Activated CD4-positive, alpha-beta T cell treated with anti-CD3 and anti-CD28 coated beads, Interleukin-2, amount 10 ng/mL, durations not matched to agents 7 days and 5 days (primary cell): ENCODE measurements at places on chromosomes 4 and X.

GRCh38 chr4:12120968-12121367 lies 692.3 kb upstream of the HS3ST1 start:
- DNase-seq: no peak

- no peak for DNase-seq
Observed at GRCh38 chr4:16462656-16463055, 236.4 kb upstream of the TAPT1 start.

- no peak for DNase-seq
Observed at GRCh38 chrX:19704132-19704531, 183.3 kb downstream of the SH3KBP1 start.

GRCh38 chr4:62199291-62199810 lies 999.2 kb downstream of the ADGRL3 start:
- no peak for DNase-seq

DNA sequence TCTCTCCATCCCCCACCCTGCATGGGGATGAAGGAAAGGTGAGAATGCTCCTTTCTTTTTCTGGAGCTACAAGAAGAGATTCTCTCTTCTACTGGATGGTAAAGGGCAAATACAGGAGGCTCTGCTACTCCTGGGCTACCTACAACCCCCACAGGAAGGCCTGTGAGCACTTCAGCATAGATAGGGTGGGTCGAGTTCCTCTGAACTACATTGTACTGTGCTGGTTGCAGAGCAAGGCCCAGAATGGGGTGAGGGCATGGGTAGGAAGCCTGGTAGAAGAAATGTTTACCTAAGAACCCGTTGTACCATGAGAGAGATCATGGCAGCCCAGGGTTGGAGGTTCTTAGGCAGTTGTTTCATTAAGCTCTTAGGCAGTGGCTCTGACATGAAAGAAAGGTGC lies 510.4 kb downstream of the MID1IP1 start:
- no peak for DNase-seq

- no peak for DNase-seq
Observed at GRCh38 chr4:26058537-26058936, 144.5 kb downstream of the SMIM20 start.

GRCh38 chrX:150012647-150013381 lies 74.5 kb upstream of the EOLA2 start:
- no peak for DNase-seq

- no peak for DNase-seq
Observed at GRCh38 chr4:146661367-146661766, 22.7 kb downstream of the POU4F2 start.

GRCh38 chrX:9797384-9798360 lies 11.4 kb downstream of the SHROOM2 start:
- no peak for DNase-seq

DNA sequence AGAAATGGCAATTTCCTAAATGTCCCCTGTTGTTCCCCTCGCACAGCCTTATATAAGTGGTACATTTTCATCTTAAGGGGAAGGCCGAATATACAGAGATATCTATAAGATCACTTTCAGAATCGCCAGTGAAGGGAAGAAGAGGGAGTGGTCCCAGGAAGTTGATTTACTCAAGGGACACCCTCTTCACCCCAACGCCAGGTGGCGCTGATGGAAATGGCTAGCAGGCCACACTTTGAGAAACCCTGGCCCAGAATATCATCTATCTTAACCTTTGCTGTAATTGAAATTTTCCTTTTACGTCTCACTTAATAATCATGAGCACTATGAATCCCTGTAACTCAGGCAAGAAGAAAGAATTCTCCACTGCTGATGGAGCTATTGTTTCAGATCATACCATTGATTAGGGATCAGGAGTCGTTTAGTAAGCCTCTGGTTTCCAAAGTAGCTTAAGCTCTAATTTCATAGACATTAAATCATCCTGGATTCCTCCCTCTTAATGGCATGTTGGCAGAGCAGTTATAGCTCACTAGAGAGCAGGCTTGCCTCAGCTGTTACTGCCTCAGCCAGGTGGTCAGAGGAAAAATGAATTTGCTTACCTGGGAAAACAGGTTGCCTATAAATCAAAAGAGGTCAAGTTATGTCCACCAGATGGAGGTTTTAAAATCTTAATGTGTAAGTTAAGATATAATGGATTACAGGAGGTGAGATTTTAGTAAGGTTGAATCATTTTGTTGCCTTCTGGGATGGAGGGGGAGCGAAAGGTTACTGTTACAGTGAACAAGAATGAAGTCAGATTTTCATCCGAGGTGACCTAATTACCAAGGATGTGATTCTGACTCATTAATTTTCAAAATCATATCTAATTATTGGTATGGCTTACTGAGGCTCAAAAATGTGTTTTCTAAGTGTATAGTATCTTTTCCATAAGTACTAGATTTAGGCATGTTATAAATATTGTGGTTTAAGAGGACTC lies 941.2 kb upstream of the TENM3 start:
- DNase-seq: peak; percentile 20

GRCh38 chrX:113545040-113545439 lies 704.4 kb upstream of the AMOT start:
- DNase-seq: no peak

DNA sequence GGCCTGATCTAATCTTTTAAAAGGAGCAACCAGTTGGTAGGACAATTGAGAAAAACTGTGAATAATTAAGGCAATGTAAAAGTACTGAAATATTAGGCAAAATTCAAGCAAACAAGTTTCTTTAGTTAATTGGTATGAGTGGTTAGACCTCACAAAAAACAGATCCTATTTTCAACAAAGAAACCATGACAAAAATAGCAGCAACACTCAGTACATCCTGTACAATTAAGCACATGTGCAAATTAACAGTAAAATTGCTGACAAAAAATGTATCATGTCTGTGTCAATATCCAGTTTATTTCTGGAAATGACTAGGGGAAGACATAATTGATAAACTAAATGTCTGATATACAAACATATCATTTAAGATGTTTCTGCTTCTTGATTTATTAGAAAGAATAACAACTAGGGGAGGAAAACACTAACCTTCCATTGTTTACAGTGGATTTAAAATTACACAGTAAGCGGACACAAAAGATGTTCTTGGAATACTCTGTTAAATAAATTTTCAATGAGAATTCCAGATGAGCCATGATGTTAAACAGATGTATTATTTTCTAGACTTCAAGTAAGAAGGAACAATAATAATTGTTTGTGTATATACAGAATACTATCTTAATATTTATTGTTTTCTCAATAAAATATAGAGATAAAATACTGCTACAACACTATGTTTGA lies 638.9 kb downstream of the SPRY1 start:
- DNase-seq: no peak

- DNase-seq: no peak
Observed at GRCh38 chr4:26130173-26130572, 190.6 kb upstream of the RBPJ start.

GRCh38 chr4:3729188-3729881 lies 36.9 kb upstream of the ADRA2C start:
- no peak for DNase-seq

DNA sequence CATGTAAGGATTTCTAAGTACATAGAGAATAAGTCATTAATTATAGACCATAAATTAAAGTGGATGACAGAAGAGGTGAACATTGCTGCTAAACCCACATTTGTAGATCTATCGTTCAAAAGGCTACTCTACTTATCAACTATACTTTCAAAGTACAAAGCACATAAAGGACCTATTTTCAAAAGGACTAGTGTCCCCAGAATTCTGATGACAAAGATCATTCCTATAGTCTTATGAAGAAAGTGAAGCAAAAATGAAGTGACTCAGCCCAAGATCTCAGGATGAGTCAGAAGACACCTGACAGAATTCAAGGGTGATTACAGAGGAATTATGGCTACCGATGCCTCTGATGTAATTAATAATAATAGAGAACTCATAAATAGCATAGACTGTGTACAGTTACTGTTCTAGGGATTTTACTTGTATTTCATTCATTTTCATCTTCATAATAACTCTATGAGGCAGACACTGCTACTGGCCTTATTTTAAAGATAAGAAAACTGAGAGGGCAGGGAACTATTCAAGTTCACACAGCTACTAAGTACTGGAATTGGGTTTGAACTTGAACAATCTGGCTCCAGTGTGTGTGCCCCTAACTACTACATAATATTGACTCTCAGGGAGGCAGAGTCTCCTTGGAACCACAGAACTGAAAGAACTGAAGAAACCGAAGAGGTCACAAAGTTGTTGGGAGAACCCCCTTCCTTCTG lies 17.1 kb downstream of the USP46 start:
- no peak for DNase-seq

- no peak for DNase-seq
Observed at GRCh38 chr4:169144061-169144600, 126.6 kb downstream of the SH3RF1 start.

DNA sequence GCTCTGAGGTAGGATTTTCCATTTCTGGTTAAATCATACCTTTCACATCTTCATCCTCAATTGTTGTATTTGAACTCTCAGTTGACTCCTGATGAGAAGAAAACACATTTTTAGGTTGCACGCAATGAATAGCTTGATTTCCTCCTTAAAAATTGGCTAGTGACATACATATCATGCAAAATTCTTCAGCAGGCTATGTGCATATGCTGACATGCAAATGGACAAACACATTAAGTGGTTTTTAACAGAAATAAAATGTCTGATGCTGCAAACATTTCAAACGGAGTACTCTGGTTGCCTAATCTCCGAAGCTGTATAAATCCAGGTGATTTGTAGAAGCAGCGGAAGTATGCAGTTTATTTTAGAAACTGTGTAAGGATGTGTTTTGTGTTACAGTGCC lies 261.1 kb downstream of the CAMK2D start:
- DNase-seq: no peak

DNA sequence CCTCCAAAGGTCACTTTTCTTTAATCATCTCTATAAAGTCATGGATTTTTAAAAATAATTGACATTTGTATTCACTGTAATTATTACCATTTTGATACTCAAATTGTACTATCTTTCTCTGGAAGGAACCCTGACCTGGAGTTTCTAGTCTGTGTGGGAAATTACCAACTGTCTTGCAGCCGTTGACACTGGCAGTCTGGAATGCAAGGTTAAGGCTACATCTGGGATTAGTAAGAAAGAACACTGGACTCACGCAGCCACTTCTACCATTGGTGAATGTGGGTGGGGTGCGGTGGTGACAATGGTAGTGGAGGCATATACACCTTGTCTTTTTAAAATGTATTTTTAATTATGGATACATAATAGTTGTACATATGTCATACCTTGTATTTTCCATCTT lies 40.9 kb downstream of the EGF start:
- no peak for DNase-seq

DNA sequence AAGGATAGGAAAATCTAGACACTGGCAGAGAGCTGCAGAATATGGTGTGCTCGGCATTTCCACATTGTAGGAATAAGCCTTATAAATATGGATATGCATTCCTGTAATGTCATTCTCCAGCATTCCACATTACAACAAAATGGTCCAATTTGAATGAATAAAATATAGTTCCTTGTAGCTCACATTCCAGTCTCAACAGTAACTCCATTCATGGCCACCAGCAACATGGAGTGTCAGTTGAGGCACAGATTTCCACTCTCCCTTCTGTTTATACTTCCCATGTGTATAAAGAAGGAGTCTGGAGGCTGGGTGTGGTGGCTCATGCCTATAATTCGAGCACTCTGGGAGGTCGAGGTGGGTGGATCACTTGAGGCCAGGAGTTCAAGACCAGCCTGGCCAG lies 84.5 kb downstream of the AASDH start:
- no peak for DNase-seq

- no peak for DNase-seq
Observed at GRCh38 chr4:56764775-56765174, 56.7 kb downstream of the SPINK2 start.

- peak; percentile 22 for DNase-seq
Observed at GRCh38 chr4:159104694-159105414, 2.0 kb downstream of the RAPGEF2 start.

DNA sequence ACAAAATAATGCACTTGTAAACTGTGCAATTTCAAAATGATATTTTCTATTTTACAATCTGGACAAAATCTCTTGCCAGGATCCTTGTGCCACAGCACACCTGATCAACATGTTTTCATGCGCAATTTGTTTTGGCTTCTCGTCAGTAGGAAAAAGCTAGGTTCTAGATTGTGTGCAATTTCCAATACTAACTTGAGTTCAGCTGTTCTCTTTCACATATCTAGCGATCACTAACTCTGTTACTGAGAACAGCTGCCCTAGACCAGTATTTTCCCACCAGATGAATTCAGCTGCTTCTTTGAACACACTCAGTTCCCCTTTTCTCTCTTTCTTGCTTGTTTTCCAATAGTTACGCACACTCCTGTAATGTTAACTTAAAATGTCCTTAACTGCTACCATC lies 131.2 kb downstream of the MAGEB5 start:
- no peak for DNase-seq

- DNase-seq: no peak
Observed at GRCh38 chrX:22060415-22061280, 28.5 kb downstream of the PHEX start.

- no peak for DNase-seq
Observed at GRCh38 chrX:106284431-106285025, 116.4 kb downstream of the PWWP3B start.

DNA sequence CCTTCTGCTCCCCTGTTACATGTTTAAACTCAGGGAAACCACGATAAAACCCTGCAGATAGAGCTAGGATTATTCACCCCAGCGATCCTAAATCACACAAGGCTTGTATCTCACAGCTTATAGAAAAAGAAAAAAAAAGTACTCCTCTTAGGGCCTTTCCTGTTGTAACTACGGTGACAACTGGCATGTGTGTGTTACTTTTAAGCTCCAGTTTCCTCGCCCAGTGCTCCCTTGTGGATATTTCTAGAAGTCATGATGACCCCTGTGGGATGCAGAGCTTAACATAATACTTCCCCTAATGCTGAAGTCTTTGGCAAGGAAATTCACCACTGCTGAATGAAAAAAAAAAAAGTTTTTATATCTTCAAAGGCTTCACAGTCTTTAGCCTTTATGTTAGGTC lies 114.7 kb downstream of the NWD2 start:
- DNase-seq: no peak

DNA sequence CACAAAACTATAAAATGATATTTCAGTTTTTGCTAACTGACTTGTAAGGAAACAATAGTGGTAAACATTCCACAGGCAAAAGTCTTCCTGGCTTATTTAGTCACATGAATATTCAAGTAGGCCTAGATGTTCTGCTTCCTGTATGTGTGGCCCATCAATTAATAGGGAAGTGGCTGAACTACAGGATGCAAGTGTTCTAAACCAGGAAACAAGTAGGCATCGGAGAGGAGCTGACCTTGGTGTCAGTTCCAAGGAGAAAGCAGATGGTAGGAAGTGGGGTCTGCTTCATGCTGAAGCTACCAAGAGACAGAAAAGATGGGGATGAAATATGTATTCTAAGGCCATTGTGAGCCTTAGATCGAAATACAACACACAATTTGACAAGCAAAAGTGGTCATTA lies 149.7 kb downstream of the ANTXR2 start:
- DNase-seq: no peak

DNA sequence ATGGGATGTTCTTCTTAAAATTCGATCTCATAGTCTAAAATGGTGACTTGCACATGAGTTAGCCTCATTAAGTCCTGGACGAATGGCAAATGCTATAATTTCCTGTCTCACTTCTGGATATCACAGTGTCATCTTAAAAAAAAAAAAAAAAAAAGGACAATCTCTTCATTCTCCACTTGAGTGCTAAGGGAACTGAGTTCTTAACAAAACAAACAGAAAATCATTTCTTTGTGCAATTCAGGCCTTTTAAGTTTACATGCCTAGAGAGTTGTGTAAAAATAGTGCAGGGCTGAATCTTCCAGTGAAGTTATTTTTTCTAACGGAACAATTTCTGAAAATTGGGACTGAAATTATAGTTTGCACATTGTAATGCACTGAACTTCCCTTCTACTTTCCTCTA lies 122.8 kb upstream of the FAT1 start:
- no peak for DNase-seq
